ENCODE measurements at places on chromosomes 1 and 21.

- DNase-seq = no peak
These were observed 18.5 kb downstream of the SELL start for GRCh38 chr1:169692756-169693460.

- DNase-seq = no peak
These were observed 8.8 kb upstream of the TGFB2 start for GRCh38 chr1:218336328-218336727.

- no peak for DNase-seq
These were observed 46.6 kb downstream of the S1PR1 start for GRCh38 chr1:101283443-101283842.

GRCh38 chr1:188043536-188044245 is 1214.9 kb downstream of the PLA2G4A start:
- no peak for DNase-seq

GRCh38 chr1:227299688-227300087 is 18.6 kb downstream of the CDC42BPA start:
- DNase-seq = no peak

DNA sequence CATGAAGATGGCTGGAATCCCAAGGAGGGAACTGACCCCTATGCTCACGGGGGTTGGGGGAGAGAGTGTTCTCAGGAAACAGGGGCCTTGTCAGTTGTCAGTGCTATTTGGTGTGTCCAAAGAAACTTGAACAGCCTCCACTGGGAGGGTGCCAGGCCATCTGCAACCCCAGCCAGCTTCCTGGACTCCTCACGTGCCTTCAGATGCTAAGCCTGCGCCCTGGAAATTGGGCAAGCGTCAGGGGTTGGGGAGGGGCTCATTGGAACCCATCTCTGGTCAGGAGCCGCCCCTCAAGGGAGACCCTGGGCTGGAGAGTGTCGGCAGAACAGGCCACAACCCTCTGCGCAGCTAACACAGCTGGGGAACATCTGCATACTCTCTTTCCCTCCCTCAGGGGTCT is 13.1 kb upstream of the LHX4 start:
- DNase-seq = no peak

DNA sequence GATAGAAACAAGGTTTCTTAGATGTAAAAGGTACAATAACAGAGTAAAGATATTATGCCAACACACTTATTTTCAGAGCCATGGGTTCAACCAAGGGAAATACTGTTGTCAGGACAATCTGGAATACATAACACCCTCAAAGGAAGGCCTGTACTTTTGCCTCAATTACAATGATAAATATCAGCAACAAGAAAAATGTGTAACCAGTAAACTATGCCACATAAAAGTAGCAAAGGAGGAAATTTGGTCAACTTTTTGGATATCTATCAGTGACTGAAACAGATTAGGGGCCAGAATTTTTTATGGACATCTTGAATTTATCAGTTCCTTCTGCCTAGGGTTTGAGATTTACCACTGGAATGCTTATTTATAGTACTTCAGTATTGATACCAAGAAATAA is 24.6 kb upstream of the RAP1GAP start:
- no peak for DNase-seq

DNA sequence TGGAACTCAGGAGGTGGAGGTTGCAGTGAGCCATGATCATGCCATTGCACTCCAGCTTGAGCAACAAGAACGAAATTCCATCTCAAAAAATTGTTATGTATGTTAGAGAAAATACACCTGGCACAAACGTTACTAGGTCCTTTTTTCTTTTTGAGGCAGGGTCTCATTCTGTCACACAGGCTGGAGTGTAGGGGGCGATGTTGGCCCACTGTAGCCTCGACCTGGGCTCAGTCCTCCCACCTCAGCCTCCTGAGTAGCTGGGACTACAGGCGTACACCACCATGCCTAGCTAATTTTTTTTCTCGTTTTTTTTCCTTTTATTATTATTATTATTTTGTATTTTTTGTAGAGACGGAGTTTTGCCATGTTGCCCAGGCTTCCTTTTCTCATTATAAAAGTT is 4.4 kb downstream of the HAX1 start:
- DNase-seq = no peak

- DNase-seq = no peak
These were observed 91.2 kb downstream of the ACTL8 start for GRCh38 chr1:17846341-17846740.

GRCh38 chr1:8407652-8408051 is 89.7 kb downstream of the SLC45A1 start:
- DNase-seq = no peak

GRCh38 chr1:98176936-98177335 is 256.1 kb upstream of the DPYD start:
- no peak for DNase-seq

DNA sequence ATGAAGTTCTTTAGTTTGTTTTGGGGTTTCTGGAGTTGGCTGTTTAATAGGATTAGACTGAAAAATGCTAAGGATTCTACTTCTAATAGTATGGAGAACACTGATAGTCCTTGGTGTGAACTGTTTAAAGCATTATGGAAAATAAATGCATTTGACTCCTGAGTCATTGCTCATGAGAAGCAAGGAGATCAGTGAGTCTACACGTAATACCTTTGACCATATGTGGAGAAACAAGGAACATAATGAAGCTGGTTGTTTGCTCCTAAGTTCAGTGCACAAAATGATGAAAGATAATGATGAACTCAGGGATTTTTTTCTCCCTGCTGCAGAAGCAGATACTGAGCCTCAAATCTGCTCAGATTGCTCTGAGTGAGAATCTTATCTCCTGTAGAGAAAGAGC is 158.9 kb upstream of the COL11A1 start:
- no peak for DNase-seq

DNA sequence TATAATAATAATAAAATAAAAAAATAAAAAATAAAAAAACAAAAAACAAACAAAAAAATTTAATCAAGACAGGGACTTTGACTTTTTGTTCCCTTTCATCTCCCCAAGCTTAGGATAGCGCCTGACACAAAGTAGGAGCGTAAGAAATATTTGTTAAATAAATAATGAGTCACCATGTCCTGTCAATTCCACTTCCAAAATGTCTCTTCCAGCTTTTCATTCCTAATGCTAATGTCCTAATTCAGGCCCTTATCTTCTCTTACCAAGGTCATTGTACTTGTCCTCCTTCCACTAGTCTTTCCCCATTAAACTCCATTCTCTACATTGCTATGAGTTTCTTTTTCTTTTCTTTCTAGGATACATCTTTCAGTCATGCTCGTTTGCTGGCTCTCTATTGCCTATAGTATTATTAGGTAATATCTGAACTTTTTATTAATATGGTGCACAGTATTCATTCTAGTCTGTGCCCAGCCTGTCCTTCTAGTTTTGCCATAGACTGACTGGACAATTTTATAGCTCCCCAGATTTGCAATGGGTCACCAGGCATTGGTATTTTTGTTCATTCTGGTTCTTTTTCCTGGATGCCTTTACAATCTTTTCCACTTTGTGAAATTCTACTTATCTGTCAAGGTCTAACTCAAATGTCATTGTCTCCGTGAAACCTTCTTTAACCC is 11.4 kb downstream of the NEXN start:
- no peak for DNase-seq

GRCh38 chr1:233884461-233885151 is 19.9 kb upstream of the SLC35F3 start:
- DNase-seq = no peak

- DNase-seq = peak; percentile 17
These were observed 3.0 kb downstream of the ITLN2 start for GRCh38 chr1:160951443-160952128.

DNA sequence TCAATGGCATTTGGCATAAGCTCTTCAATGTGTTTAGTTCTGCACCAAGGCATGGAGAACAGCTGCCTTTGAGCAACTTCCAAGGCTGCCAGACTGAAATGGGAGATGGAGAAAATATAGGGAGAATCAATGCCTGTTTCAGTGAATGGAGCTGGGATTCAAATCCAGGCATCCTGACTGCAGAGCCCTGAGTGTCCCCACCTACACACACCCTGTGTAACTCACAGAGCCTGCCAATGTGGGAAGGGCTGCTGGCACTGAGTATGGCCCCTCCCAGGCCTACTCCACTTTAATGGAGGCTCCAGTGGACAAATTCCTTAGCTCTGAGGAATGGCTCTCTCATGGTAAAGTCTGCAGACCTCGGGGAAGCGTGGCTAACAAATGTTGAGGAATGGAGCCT is 145.6 kb upstream of the TNR start:
- DNase-seq = no peak

DNA sequence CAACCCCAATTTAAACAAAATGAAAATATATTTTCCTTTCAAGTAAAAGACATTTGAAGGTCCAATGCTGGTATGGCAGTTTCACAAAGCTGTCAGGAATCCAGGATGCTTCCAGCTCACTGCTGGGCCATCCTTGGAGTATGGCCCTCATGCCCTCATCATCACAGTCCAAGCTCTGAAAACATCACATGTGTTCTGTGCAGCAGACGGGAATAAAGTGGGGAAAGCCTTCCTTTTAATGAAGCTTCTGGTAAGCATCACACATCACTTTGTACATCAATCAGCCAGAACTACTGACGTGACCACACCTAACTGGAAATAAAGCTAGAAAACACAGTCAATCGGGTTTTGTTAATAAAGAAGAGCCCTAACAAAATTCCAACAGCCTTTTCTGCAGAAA is 22.7 kb downstream of the CDC42BPA start:
- DNase-seq = no peak

GRCh38 chr1:200294241-200294640 is 115.6 kb downstream of the ZNF281 start:
- no peak for DNase-seq

DNA sequence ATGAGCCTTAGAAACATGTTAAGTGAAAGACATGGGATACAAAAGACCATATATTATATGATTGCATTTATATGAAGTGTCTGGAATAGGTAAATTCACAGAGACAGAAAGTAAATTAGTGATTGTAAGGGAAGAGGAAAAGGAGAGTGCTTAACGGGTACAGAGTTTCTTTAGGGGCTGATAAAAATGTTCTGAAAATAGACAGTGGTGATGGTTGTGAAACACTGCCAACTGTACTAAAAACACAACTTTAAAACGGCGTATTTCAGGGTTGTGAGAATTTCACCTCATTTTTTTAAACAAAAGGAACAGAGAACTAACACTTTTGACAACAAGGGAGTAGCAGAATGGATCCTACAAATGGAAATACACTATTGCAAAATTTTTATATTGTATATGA is 13.4 kb downstream of the COP1 start:
- no peak for DNase-seq

DNA sequence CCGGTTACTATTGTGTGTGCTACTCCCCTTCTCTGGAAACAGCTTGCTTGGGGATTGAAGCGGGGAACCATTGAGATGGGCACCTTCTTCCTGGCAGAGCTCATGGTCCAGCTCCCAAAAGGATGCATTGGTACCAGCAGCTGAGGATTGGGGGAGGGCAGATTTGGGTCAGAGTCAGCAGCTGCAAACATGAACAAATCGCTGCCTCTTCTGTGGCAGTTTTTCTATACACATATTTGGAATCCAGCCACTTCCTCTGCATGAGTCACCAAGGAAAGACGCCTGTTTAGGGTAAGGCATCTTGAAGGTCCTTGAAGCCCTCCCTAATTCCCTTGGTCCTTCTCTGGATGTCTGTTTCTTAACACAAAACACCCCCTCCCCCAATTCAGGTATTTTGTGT is 104.7 kb downstream of the DAB1 start:
- DNase-seq = no peak

DNA sequence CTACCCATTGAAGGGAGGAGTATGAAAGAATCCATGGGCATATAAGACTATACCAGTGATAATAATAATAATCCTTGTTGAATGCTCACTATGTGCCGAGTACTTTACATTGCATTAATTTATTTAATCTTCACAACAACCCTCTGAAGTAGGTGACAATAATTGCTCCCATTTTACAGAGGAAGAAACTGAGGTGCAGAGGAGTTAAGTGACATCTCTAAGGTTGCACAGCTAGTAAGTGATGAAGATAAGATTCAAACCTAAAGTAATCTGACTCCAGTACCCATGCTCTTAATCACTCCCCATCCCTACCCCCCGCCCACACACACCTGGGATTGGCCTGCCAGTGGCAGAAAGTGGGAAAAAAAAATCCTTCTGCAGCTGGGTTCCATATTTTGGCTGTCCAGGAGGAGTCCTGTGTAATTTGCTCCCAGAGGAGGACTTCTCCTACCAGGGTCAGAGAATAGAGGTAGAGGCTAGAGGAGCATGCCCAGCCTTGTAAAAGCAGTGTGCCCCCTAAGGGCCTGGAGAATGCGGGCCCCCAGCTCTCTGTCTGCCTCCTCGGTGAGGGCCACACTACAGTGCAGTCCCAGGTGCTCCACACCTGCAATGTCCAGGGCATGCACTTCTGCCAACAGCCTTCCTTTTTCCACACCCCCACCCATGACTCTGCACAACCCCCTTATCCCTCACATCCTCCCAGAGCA is 57.8 kb downstream of the TMEM53 start:
- no peak for DNase-seq

- DNase-seq = no peak
These were observed 39.8 kb downstream of the RASSF5 start for GRCh38 chr1:206547104-206547503.

GRCh38 chr1:220682901-220683576 is 7.1 kb upstream of the C1orf115 start:
- DNase-seq = no peak

- DNase-seq = no peak
These were observed 4.3 kb upstream of the CCN1 start for GRCh38 chr1:85576266-85576641.

DNA sequence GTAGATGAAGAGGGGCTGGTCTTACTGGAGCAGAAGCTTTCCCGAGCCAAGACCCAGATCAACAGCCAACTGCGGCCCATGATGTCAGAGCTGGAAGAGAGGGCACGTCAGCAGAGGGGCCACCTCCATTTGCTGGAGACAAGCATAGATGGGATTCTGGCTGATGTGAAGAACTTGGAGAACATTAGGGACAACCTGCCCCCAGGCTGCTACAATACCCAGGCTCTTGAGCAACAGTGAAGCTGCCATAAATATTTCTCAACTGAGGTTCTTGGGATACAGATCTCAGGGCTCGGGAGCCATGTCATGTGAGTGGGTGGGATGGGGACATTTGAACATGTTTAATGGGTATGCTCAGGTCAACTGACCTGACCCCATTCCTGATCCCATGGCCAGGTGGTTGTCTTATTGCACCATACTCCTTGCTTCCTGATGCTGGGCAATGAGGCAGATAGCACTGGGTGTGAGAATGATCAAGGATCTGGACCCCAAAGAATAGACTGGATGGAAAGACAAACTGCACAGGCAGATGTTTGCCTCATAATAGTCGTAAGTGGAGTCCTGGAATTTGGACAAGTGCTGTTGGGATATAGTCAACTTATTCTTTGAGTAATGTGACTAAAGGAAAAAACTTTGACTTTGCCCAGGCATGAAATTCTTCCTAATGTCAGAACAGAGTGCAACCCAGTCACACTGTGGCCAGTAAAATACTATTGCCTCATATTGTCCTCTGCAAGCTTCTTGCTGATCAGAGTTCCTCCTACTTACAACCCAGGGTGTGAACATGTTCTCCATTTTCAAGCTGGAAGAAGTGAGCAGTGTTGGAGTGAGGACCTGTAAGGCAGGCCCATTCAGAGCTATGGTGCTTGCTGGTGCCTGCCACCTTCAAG is 57.3 kb downstream of the LAMC2 start:
- DNase-seq = no peak

DNA sequence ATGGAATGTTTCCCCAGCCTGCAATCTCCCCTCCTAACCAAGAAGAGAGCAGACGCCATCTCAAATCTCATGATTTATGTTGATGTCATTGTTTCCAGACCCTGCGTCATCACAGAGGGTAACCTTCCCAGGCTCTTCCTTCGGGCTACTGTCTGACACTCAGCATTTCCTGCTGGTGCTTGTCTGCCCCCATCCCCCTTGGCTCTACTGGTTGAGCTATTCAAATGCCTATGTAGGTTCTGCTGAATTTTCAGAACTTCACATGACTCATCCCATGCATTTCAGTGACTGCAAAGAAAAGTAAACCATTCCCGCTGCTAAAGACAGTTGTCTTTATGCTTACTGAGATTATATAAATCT is 24.8 kb upstream of the ITPKB start:
- DNase-seq = no peak

Measured in activated CD8-positive, alpha-beta memory T cell treated with anti-CD3 and anti-CD28 coated beads for 1 hour (primary cell).